GM18507 (cell line): ENCODE measurements at places on chromosomes 4 and X.

GRCh38 chr4:77734928-77735327 is 84.2 kb downstream of the CNOT6L start:
- DNase-seq, result peak; percentile 23

GRCh38 chr4:189809241-189809735 is 131.4 kb upstream of the FRG1 start:
- DNase-seq, result no peak

DNA sequence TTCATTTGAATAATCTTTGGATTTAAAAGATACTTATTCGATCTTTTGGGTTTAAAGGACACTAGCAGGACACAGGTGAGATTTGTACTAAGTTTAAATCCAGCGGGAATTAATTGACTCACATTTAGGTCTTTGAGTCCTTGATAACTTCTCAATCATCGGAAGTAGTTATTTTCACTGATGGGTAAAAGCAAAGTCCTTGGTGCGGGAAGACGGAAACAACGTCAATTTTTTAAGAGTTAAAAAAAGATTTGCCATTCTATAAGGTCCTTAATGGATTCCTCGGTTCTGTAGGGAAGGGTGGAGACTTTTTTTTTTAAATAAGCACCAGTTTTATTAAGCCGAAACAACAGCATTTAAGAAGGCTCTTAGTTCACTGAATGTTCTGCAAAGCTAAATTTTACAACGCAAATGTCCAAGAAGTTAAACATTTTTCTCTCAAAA is 2.9 kb downstream of the TMSB4X start:
- DNase-seq, result no peak

GRCh38 chrX:138128027-138128671 is 562.2 kb downstream of the ZIC3 start:
- no peak for DNase-seq
